Activated CD8-positive, alpha-beta T cell treated with anti-CD3 and anti-CD28 coated beads for 36 hours (primary cell): ENCODE measurements at places on chromosomes 3 and 15. TPM values are rescaled to one million over a fixed set of nuclear protein-coding genes. Genes with fewer than 3 reads are reported as not detected.

DNA sequence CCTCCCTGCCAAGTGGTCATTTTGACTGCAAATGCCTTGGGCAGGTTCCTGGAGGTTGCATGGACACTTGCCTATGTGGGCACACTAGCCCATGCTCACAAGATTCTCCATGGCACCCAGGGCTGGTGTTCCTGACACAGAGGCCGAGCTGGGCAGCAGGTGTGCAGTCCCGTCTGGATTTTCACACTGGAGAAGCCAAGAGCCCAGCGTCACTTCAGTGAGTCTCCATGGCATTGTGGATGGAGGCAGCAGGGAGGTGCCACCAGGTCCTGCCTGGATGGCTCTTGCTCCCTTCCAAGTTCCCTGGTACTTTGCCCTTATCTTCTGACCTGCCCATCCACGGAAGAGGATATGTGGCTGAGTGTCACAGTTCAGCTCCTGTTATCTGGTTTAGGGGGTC lies 63.7 kb upstream of the PLCL2 start:
- no peak overlapping the region for H3K27ac ChIP-seq
- no peak overlapping the region for H3K4me3 ChIP-seq
- H3K4me1 ChIP-seq = peaks cover 19% of the 10 kb centered on the region
- H3K27me3 ChIP-seq = no peaks in the 10 kb centered on the region
- no peak for DNase-seq

DNA sequence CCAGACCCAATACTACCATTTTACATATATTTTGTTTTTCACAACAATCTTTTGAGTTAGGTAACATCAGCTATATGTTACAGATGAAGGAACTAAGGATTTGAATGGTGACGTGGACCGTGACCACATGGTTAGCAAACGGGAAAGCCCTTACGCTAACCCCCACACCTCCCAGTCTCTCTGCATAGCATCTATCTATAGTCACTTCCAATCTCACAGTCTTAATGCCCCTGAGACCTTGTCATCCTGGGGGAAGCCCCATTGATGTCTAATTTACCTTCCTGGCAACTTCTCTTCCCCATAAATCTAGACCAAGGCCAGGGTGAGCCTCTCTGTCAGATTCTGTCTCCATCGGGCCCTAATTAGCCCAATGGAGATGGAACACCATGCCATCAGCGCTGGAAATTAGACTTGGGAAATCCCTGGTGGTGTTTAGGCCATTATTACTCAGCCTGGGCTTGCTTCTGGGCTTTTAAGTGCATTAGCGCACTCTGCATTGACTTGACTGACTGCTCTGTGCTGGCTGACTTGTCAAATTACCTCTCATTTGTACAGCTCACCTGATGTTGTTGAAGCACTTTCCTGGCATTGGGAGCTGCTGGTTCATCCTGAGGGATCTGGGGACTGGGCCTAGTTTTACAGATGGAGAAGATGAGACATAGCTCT lies 34.0 kb upstream of the SH3GL3 start:
- H3K27me3 ChIP-seq = no peaks in the 10 kb centered on the region
- H3K4me3 ChIP-seq = no peak overlapping the region
- H3K27ac ChIP-seq = no peak overlapping the region
- no peak for DNase-seq
- H3K36me3 ChIP-seq = no peaks in the 10 kb centered on the region

DNA sequence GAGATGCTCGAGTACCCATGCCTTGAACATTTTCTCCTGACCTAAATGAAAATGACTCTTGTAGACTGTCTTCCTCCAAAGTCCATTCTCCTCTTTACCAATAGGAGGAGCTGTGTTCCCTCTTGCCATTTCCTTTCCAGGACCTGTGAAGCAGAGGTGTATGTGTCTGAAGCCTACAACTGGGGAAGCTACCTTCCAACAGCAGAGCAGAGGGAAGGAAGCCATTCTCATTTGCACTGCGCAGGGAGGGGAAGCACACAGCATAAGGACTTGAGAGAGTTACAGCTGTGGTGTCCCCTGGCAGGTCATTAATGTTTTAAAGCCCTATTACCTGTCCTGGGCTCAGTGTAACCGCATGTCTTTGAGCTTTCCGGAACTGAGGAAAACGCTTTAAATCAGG lies 38.7 kb downstream of the HSPBAP1 start:
- peak; percentile 11 for DNase-seq
- H3K4me1 ChIP-seq = peaks cover 2% of the 10 kb centered on the region
- peaks cover 13% of the 10 kb centered on the region for H3K36me3 ChIP-seq
- no peak overlapping the region for H3K27ac ChIP-seq
- H3K4me3 ChIP-seq = no peak overlapping the region
- H3K27me3 ChIP-seq = no peaks in the 10 kb centered on the region

GRCh38 chr15:100002086-100002620 lies 268.9 kb upstream of the LYSMD4 start:
- H3K4me1 ChIP-seq = peaks cover 2% of the 10 kb centered on the region
- H3K27ac ChIP-seq = no peak overlapping the region
- DNase-seq = no peak
- no peaks in the 10 kb centered on the region for H3K36me3 ChIP-seq
- no peaks in the 10 kb centered on the region for H3K27me3 ChIP-seq

- no peaks in the 10 kb centered on the region for H3K27me3 ChIP-seq
- H3K27ac ChIP-seq = peak overlapping the region; percentile 72
- peaks cover 4% of the 10 kb centered on the region for H3K36me3 ChIP-seq
- peak overlapping the region; percentile 22 for H3K4me3 ChIP-seq
- peaks cover 61% of the 10 kb centered on the region for H3K4me1 ChIP-seq
Measured at GRCh38 chr15:51846463-51847230, 17.2 kb downstream of the TMOD3 start.

GRCh38 chr15:62641825-62642224 lies 400.7 kb upstream of the TPM1 start:
- H3K27me3 ChIP-seq = peaks cover 7% of the 10 kb centered on the region
- DNase-seq = no peak
- H3K4me3 ChIP-seq = no peak overlapping the region
- no peaks in the 10 kb centered on the region for H3K36me3 ChIP-seq
- H3K27ac ChIP-seq = no peak overlapping the region

- H3K36me3 ChIP-seq = peaks cover 3% of the 10 kb centered on the region
- no peak overlapping the region for H3K27ac ChIP-seq
- DNase-seq = no peak
- H3K4me3 ChIP-seq = no peak overlapping the region
Measured at GRCh38 chr3:136835813-136836510, 17.0 kb downstream of the SLC35G2 start.

DNA sequence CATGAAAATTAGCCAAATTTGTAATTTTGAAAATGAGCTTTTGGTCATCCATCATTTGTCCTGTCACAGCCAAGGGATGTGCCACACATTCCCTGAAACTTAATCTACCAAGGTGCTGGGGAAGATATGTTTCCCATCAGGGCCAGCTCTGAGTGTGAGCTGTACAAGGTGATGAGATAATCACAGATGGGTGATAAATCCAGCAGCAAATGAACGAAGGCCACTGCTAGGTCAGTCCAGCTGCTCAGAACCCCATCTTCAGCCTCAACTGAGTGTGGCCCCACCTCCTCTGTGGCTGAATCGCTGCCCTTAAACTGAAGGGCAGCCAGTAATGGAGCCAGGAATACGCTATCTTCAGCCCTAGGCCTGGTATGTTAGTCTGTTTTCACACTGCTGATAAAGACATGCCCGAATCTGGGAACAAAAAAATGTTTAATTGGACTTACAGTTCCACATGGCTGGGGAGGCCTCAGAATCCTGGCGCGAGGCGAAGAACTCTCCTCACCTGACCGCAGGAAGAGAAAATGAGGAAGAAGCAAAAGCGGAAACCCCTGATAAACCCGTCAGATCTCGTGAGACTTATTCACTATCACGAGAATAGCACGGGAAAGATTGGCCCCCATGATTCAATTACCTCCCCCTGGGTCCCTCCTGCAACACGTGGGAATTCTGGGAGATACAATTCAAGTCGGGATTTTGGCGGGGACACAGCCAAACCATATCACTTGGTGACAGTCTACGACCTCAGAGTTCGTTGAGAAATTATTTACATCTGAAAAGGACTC lies 553.0 kb downstream of the NTRK3 start:
- no peak overlapping the region for H3K4me3 ChIP-seq
- no peak for DNase-seq
- no peak overlapping the region for H3K27ac ChIP-seq
- no peaks in the 10 kb centered on the region for H3K27me3 ChIP-seq
- H3K36me3 ChIP-seq = no peaks in the 10 kb centered on the region

- no peaks in the 10 kb centered on the region for H3K27me3 ChIP-seq
- peak overlapping the region; percentile 69 for H3K4me3 ChIP-seq
- H3K4me1 ChIP-seq = peaks cover 82% of the 10 kb centered on the region
- H3K27ac ChIP-seq = peak overlapping the region; percentile 89
- peaks cover 18% of the 10 kb centered on the region for H3K36me3 ChIP-seq
- peak; percentile 46 for DNase-seq
Measured at GRCh38 chr15:51731549-51732267, 5.7 kb downstream of the LYSMD2 start.

DNA sequence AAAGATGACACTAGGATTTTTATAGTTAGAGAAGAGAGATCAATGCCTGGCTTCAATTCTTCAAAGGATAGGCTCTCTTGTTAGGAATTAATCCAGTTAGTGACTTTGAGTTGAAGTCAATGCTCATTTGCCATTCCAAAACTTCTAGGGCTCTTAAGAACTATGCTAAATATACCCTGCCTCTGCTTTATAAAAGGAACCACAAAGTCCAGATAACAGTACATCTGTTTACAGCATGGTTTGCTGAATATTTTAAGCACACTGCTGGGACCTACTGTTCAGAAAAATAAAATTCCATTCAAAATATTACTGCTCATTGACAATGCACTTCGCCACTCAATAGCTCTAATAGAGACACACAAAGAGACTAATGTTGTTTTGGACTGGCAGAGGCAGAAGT lies 786.6 kb upstream of the DPPA4 start:
- H3K27me3 ChIP-seq = no peaks in the 10 kb centered on the region
- no peak for DNase-seq
- H3K36me3 ChIP-seq = no peaks in the 10 kb centered on the region
- no peaks in the 10 kb centered on the region for H3K4me1 ChIP-seq
- no peak overlapping the region for H3K27ac ChIP-seq

DNA sequence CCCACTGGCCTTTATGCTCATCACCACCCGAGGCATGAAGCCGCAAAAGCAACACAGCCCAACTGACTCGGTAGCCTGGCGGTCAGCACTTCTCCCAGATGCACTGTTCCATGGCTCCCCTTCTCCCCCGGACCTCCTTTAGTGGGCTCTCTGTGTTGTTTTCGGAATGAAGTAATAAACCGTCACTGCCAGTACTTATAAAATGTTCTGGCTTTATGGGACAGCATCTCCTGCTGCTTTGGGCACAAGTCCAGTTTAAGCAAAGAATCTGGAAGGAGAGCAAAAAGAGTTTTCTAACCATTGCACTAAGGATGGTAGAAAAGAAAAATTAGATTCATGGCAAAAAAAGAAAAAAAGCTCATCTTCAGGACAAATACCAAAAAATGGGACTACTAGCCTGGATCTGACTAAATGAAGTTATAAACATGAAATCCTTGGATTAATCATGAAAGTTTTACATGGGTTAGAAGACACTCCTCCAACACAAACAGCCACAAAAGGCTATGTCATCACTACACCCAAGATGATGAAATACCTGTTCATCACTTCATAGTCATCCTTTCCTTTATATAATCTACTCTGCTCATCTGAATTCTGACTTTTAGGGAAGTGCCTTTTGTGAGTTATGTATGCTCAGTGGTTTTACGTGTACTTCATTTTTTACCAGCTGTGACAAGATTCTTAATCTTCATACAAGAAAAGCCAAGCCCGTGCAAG lies 89.5 kb upstream of the UBE2E2 start:
- DNase-seq = no peak
- H3K27me3 ChIP-seq = no peaks in the 10 kb centered on the region
- no peaks in the 10 kb centered on the region for H3K36me3 ChIP-seq
- H3K4me1 ChIP-seq = peaks cover 8% of the 10 kb centered on the region
- no peak overlapping the region for H3K4me3 ChIP-seq
- no peak overlapping the region for H3K27ac ChIP-seq

- peaks cover 3% of the 10 kb centered on the region for H3K36me3 ChIP-seq
- no peak for DNase-seq
- H3K4me3 ChIP-seq = no peak overlapping the region
- H3K27me3 ChIP-seq = peaks cover 2% of the 10 kb centered on the region
- H3K27ac ChIP-seq = no peak overlapping the region
- no peaks in the 10 kb centered on the region for H3K4me1 ChIP-seq
Measured at GRCh38 chr3:169905404-169905803, 6.0 kb upstream of the SAMD7 start.

GRCh38 chr3:30576946-30577345 lies 29.5 kb upstream of the TGFBR2 start:
- no peaks in the 10 kb centered on the region for H3K27me3 ChIP-seq
- H3K4me1 ChIP-seq = peaks cover 20% of the 10 kb centered on the region
- no peak overlapping the region for H3K4me3 ChIP-seq

DNA sequence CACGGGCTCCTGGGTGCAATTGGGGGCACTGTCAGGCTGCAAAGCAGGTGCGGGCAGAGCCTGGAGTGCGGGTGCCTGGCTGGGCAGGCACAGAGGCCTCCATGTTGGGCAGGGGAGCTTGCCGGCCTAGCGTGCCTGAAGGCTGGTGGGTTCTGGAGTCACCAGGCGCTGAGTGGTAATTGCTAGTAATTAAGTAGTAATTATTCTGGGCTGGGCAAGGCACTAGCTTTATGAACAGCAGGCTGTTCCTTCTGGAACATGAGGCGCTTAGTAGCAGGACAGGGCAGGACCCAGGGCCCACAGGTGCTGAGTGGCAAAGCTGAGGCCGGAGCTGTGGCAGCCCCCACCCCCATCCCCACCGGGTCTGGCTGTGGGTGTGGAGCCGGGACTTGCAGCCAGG lies 25.3 kb downstream of the PLXNA1 start:
- no peak overlapping the region for H3K4me3 ChIP-seq
- DNase-seq = no peak
- no peaks in the 10 kb centered on the region for H3K27me3 ChIP-seq
- no peaks in the 10 kb centered on the region for H3K36me3 ChIP-seq
- no peak overlapping the region for H3K27ac ChIP-seq
- no peaks in the 10 kb centered on the region for H3K4me1 ChIP-seq

DNA sequence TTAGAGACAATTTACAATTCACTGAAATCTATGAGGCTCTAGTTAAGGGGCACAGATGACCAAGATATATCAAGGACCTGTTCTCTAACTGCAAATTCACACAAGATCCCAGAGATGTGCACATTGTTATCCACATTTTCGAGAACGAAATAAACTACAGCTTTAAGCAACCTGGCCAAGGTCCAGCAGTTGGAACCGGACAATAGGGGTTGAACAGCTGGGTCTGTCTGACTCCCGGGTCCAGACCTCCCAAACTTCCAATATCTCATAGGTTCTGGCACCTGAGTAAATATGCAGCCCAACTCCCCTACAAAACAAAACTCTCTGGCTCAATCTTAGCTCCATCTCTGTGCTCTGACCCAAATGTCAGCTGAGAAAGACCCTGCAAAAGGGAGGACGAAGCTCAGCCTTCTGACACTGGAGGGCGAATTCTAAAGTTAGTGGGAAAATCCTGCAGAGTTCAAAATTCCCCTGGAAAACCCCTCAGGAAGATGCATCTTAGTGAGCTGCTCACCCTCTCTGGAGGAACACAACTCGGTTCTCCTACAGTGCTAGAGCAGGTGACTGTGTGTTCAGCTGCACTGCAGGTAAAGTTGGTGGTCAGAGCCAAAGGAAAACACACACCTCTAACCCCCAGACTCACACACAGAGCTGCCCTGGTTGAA lies 14.2 kb upstream of the SPATA12 start:
- H3K27ac ChIP-seq = no peak overlapping the region
- H3K4me3 ChIP-seq = no peak overlapping the region
- no peaks in the 10 kb centered on the region for H3K4me1 ChIP-seq
- no peaks in the 10 kb centered on the region for H3K27me3 ChIP-seq
- DNase-seq = no peak
- H3K36me3 ChIP-seq = no peaks in the 10 kb centered on the region

DMXL2 gene
- 4.8 TPM for total RNA-seq

SPG21 gene
- 73.0 TPM for total RNA-seq

OCA2 gene
- not detected for total RNA-seq

SH3GL3 gene
- not detected for total RNA-seq
